NAMALWA (cell line): ENCODE measurements at places on chromosomes 2 and 18.

DNA sequence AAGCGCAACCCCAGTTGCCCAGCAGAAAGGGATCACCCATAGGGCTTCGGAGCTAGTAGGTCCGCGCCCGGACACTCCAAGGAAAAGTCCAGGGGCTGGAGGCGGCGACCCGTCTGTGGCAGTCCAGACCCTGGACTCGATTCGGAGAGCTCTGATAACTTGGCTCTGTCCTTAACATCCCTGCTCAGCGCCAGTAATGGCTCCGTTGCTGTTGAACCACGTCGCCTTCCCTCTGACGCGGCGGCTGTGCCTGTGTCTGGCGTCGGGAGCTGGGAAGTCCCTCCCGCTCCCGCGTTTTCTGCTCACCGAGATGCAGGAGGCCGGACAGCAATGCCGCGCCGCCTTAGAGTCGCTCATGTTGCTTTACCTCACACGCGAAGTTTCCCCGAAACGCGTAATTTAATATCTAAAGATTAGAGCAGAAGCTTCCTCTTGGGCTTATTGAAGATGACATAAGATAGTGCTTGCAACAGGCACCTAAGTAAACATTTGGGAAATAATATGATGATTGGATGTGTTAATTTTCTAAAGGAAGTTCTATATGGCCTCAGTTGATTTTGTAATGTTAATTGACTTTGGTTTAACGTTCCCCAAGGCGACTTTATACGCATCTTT lies 1.3 kb upstream of the ZBTB14 start:
- no peak for DNase-seq

DNA sequence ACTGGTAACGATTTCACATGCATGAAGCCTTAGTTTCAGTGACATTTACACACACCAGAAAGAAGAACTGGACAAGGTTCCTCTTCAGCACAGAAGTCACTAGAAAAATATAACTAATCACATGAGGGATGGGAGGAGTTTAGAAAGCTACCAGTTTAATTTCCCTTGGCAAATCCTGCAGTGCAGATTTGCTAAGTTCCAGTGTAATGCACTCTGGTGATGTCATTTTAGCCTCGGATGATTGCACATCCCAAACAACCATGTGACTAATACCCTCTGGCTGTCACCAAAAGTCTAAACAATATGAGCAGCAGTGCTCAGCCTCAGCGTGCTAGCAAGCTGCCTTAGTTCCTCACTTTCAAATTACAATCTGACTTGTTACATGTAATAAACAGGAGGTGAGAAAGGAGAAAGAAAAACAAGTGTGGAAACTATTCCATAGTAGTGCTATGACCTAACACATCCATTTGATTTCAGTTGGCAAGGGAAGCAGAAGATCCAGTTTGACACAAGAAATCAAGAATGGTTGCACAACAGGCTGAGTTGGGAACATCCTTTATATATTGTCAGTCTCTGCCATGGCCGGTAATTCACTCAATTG lies 35.3 kb upstream of the PPP1CB start:
- peak; percentile 48 for DNase-seq

DNA sequence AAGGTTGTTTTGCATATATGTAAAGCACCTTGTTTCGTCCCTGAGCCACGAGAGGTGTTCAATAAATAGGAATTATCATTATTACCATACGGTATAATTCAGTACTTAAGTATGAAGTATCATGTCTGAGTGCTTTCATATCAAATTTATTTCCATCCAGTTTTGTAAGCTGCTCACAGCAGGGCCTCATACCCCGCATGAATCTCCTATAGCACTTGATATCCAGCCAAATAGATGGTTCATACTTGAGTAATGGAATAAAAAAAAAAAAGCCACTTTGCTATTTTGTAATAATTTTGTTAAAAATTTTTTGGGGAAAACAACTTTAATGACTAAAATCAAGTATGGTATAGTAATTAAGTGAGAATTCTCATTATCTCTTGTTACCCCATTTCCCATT lies 160.8 kb upstream of the NOSTRIN start:
- no peak for DNase-seq

GRCh38 chr18:305003-305501 lies 37.2 kb upstream of the THOC1 start:
- DNase-seq, result no peak

DNA sequence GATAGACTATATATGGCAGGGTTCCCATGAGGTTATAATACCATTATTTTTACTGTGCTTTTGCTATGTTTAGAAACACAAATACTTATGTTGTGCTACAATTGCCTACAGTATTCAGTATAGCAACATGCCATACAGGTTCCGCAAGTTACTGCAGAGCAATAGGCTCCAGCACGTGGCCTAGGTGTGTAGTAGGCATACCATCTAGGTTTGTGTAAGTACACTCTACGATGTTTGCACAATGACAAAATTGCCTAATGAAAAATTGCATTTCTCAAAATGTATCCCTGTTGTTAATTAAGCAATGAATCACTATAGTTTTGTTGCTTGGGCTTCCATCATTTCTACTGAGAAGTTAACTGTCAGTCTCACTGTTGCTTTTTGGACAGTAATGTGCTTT lies 9.8 kb downstream of the CD302 start:
- DNase-seq, result no peak

DNA sequence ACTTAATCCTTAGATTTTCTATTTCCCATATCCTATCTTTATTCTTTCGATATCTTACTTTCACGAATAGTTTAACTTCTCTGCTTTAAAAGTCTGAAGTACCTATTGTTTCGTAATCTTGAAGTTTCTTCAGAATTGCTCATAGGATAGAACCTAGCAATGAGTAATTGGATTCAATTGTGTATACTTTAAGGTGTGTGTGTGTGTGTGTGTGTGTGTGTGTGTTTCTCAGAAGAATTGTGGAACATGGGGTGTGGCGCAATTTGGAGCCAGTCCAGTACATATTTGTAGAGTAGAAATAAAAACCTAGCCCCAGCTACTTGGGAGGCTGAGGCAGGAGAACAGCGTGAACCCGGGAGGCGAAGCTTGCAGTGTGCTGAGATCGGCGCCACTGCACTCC lies 897.6 kb downstream of the BCL11A start:
- DNase-seq, result no peak

- no peak for DNase-seq
These were observed 126.3 kb downstream of the IRS1 start for GRCh38 chr2:226673314-226673723.

DNA sequence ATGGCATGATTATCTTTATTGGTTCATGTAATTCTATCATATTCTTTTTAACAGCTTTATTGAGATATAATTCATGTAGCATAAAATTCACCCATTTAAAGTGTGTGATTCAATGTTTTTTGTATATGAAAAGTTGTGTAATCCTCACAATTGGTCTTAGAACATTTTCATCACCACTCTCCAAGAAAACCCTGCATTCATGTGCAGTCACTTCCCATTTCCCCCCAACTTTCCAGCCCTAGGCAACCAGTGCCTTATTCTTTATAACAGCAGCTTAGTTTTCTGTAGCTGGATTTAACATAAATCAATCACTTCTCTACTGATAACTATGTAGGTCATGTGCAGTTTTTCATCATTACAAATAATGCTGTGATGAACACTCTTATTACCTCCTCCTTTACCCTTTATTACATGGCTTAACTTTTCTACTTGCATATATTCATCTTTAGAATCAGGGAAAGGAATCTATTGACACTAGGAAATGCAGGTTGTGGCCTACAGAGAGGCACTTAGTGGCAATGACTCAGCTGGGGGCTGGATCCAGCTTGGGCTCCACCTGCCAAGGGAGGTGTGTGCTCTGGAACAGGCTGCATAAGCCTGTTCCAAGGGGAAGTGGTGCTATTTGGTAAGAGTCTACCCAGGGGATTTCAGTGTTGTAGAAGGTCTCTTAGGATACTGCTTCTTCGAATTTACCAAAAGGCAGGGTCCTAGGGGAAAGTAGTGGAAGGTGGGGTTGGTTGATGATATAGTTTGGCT lies 89.1 kb downstream of the ETAA1 start:
- DNase-seq, result no peak

- peak; percentile 5 for DNase-seq
These were observed 109.6 kb downstream of the SH3RF3 start for GRCh38 chr2:109238580-109238979.

DNA sequence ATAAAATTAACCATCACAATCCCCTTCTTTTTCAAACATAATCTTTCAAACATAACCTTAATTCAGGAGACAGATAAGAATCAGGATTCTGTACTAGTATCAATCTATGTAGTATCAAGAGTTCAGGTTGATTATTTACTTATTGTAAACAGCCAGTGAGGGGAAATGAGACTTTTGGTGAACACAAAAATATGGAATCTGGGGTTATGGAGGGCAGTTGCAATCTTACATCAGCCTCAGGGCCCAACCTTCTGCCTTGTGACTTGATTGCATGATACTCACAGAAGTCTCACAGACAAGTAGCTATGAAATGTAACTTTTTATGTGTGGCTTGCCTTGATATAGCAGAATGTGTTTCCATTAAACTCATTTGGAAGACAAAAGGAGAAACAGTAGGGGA lies 262.7 kb upstream of the THSD7B start:
- no peak for DNase-seq

DNA sequence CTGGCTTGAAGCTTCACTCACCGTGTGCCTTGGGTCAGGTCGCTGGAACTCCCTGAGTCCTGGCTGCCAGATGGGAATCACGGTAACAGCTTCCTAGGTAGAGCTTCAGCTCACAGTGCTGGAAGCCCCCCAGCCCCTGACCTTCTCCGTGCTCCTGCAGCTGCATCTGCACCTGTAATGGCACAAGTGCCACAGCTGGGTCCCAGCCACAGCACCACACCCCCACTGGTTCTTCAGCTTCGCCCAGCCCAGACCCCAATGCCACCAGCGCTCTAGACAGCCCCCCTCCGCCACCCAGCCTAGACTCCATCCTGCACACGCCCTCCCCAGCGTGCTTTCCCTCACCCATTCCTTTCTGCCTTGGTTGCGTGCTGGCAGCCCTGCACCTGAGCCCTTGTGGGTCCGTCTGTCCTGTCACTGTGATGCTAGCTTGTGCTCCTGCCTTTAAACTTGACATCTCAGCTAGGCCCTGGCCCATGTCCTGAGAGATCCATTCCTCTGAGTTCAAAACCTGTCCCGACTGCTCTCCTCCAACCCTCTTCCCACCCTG lies 7.6 kb upstream of the ESPNL start:
- DNase-seq, result no peak

DNA sequence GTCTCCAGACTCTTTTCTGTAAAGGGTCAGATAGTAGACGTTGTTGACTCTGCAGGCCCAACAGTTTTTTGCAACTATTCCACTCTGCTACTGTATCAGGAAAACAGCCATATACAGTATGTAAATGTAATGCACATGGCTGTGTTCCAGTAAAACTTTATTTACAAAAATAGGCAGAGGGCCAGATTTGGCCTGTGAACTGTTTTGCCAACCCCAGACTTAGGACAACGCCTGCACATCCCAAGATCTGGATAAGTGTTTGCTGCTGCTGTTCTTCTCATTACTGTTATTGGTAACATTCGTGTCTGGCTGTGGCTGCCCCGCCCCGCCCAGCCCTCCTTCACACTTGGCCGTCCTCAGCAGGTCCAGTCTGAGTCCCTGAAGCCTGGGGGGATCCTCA lies 94.6 kb upstream of the MCFD2 start:
- DNase-seq, result no peak

DNA sequence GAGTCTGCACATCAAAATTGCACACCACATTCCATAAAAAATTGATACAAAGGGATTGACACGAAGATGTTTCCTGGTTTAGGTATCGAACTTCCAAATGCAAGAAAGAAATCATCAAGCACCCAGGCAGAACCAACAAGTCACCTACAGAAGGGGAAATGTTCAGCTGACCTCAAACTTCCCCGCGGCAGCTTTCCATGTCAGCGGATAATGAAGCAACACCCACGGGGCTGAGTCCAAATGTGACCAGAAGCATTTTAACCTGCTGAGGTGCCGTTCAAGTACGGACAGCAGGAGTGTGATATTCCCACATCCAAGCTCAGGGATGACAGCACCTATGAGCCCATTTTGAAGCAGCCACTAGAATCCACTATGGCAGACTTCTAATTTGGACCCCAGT lies 124.9 kb downstream of the GALNT14 start:
- no peak for DNase-seq
